ENCODE measurements at places on chromosomes 2 and 18.

- DNase-seq = no peak
These were observed 119.2 kb upstream of the ACVR1C start for GRCh38 chr2:157747695-157748370.

DNA sequence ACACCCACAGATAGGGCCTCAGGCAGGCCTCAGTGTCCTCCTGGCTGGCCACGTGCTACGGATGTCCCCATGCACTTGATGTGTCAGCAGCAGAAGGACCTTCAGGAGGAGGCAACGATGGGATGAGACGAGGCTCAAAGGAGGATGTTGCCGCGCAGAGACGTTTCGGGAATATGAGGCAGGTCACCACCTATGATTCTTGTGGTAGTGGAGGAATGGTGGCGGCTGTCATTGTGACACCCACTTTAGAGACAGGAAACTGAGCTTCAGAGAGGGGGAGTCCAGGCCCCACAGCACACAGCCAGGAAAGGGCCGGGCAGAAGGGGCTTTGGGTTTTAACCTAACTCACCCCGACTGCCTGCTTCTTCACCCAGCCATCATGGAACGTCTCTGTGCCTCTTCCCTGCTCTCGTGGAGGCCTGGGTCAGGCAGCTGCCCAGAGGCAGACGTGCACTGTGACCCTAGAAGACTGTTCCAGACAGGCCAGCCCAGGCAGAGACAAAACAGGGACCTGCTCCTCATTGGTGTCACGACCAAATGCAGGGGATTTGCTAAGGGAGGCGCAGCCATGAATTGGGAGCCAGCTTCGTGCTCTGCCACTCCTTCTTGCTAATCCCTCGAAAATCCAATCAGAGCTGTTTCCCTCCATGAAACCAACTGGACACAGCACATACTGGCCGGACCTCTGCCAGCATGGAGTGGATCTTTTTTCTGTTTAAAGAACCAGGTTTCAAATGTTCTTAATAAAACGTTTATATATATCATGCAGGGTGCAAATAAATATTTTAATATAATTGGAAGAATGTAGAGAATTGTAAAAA is 169.2 kb downstream of the ASB1 start:
- DNase-seq = no peak

- DNase-seq = no peak
These were observed 39.8 kb downstream of the EFEMP1 start for GRCh38 chr2:55883829-55884228.

GRCh38 chr2:224772494-224772893 is 56.3 kb upstream of the CCDC195 start:
- DNase-seq = no peak

Data from Caco-2 (cell line).